Trophoblast cell (in vitro differentiated cells and primary cell): ENCODE measurements at places on chromosomes 6 and 20.

- DNase-seq: no peak
Observed at GRCh38 chr20:39326050-39326449, 363.9 kb downstream of the DHX35 start.

- no peak for DNase-seq
Observed at GRCh38 chr6:156348424-156348823, 428.8 kb upstream of the ARID1B start.

GRCh38 chr6:161417717-161418462 is 144.0 kb upstream of the AGPAT4 start:
- no peak for DNase-seq

GRCh38 chr6:72032086-72032485 is 145.7 kb downstream of the RIMS1 start:
- DNase-seq: no peak

DNA sequence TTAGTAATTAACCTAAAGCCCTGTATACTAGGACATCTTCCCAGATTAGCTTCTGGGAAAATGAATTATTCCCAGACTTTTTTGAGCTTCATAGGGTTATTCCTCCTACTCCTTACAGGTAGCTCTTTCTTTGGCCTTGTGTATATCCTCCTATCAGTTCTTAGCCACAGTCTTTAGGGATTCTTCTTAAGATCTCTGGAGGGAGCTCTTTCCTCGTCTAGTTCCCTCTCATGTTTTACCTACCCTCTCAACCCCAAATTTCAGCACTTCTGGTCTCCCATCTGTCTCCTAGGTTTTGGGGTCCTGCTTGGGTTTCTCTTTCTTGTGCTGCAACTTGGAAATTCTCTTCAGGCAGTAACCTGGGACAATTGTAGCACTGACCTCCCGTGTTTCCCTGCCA is 46.4 kb upstream of the SLC35B3 start:
- no peak for DNase-seq

DNA sequence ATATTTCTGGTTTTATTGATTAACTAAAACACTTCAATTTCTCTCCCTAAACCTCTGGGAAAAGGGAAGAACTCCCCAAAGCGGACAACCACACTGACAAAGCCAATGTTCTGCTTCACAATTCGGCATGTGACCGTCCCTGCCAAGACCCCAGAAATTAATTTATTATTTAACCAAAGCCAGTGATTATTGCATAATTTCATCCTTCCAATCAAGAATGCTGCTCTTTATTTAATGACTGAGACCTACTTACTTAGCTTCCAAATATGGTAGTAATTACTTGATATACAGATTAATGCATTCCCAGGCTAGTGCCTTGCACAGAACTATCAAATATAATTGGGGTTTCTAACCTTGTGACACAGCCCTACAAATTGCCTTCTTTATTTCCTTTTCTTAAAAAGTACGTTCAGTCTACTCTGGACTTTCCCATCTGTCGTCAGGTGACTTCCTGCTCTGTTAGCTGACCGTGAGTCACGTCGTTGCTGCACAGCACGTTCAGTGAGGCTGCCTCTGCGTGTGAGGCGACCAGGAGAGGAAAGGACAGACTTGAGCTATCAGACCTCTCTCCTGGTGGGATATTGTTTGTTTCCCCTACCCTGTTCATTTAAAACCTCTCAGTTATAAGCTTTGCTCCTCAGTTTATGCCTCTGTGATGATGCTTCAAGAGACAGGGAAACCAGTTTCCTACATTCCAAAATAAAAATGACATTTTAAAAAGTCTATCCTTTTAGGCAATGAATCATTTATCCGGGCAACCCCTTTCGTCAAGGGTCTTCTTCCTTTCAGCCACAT is 55.7 kb upstream of the TNFAIP3 start:
- peak; percentile 93 for DNase-seq
